CD8-positive, alpha-beta memory T cell (primary cell): ENCODE measurements at places on chromosomes 11 and 22.

GRCh38 chr22:19011075-19011474 is 75.0 kb upstream of the PRODH start:
- no peak for DNase-seq

GRCh38 chr11:72996959-72997358 is 145.2 kb downstream of the FCHSD2 start:
- DNase-seq, result no peak

- DNase-seq, result no peak
Observed at GRCh38 chr11:2086239-2087040, 52.7 kb downstream of the IGF2 start.

GRCh38 chr22:46418827-46419226 is 83.3 kb downstream of the TRMU start:
- DNase-seq, result no peak

- no peak for DNase-seq
Observed at GRCh38 chr22:44325718-44326490, 13.2 kb upstream of the SHISAL1 start.
